Stimulated activated CD4-positive, alpha-beta T cell treated with anti-CD3 and anti-CD28 coated beads, Interleukin-15, amount 100 ng/mL, for 1 hour (primary cell): ENCODE measurements at places on chromosomes 13 and 19.
A peak's percentile ranks its signal among the peaks of the same experiment; 100 is the strongest.

GRCh38 chr19:913080-913748, at the start of gene R3HDM4:
R3HDM4 (minus strand) TSS chr19:913219; CDS start chr19:913157, 62 bp downstream.
- DNase-seq, result peak; percentile 87

- no peak for DNase-seq
Observed at GRCh38 chr13:65112123-65112522, 2118.0 kb downstream of the PCDH9 start.

- DNase-seq, result no peak
Observed at GRCh38 chr13:113155201-113155600, 3.2 kb upstream of the PROZ start.

- DNase-seq, result no peak
Observed at GRCh38 chr13:108060111-108060510, 155.2 kb downstream of the LIG4 start.

DNA sequence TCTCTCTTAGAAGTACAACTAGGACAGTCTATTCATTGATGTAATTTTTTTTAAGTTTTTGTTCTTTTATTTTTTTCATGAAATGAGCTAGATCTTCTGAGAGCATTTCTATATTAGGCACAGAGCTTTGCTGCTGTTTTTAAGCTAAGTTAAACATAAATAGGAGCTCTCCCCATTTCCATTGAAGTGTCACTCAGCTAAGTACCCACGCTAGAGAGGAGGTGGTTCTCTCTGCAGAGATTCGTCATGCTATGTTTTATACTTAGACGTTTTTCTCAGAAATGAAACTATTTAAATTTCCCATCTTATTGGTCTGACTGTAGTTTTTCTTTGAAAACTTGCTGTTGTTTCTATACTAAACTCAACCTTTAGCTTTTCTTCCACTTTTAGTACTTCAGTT, 271.5 kb downstream of the PCDH9 start:
- no peak for DNase-seq

GRCh38 chr13:49395451-49395865, 48.4 kb downstream of the CAB39L start:
- no peak for DNase-seq

DNA sequence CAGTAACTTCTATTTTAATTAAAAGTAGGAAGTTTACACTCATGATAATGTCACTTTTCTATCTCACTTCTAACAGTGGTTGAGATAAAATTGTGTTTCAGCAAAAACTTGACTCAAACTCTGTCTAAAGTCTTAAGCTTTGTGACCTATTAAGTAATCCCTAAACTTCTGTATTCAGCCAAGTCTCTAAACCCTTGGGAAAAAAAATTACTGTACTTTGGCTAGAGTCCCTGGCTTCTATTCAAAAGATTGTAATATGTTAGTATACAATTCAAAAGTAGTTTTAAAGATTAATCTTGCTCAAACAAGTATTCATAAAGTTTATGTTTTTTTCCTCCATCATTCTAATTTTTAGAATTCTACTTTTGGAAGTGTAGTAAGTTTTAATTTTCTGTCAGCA, 1248.8 kb downstream of the UQCRFS1 start:
- DNase-seq, result no peak

GRCh38 chr19:16655727-16656126, 4.2 kb downstream of the SMIM7 start:
- DNase-seq, result no peak

- no peak for DNase-seq
Observed at GRCh38 chr19:8513036-8513686, 806 bp downstream of the ZNF414 start.

- DNase-seq, result no peak
Observed at GRCh38 chr13:111492341-111492950, 172.0 kb downstream of the TEX29 start.

- DNase-seq, result no peak
Observed at GRCh38 chr19:32337084-32337808, 8.2 kb upstream of the ZNF507 start.

DNA sequence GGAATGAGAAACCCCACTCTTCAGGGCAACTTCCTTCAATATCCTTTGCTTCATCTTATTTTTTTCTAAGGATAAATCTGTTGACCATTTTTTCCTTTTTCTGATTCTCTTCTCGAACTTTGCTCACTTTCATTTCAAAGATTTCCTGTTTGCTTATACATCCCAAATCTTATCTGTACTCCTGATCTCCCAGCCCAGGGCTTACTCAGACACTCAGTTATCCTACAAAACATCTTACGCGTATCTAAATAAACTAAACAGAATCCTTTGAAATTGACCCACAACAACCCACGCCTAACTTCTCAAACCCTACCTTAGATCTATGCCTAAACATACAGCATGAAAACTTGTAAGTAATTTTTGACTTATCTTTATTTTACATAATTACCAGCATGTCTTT, 179.2 kb downstream of the ABCC4 start:
- no peak for DNase-seq

DNA sequence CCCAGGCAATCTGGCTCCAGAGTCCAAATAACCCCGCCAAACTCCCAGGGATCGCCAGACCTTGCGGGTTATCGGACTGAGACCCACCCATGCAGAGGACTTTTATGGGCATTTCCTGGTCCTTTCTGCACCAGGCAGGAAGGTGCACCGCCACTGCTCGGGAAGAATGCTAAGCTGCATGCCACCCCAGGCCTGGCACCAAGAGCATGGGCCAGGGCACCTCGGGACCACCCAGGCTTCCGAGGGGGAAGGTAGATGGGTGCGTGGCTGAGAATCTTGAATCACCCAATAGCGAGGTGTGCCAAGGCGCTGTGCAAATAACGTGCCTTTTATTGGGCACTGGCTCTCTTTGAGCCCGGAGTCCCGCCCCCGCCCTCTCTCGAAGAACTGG, 422 bp upstream of the ZNF575 start:
- DNase-seq, result no peak

DNA sequence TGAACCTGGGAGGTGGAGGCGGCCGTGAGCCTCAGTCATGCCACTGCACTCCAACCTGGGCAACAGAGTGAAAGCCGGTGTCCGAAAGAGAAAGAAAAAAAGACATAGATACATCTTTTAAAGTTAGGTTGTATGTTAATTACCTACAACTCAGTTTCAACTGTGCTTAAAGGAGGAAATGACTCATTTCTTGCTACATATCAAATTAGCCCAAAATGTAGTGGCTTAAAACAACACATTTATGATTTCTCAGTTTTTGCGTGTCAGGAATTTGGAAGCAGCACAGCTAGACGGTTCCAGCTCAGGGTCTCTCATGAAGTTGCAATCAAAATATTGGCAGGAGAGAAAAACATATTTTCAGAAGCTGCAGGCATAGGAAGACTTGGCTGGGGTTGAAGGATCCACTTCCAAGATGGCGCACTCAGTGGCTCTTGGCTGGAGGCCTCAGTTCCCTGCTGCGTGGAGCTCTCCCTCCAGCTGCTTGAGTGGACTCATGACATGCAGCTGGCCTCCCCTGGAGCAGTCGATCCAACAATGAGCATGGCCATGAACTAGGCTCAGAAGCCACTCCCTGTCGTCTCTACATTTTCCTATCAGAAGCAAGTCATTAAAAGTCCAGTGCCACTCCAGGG, 7.1 kb downstream of the LDLR start:
- DNase-seq, result no peak

DNA sequence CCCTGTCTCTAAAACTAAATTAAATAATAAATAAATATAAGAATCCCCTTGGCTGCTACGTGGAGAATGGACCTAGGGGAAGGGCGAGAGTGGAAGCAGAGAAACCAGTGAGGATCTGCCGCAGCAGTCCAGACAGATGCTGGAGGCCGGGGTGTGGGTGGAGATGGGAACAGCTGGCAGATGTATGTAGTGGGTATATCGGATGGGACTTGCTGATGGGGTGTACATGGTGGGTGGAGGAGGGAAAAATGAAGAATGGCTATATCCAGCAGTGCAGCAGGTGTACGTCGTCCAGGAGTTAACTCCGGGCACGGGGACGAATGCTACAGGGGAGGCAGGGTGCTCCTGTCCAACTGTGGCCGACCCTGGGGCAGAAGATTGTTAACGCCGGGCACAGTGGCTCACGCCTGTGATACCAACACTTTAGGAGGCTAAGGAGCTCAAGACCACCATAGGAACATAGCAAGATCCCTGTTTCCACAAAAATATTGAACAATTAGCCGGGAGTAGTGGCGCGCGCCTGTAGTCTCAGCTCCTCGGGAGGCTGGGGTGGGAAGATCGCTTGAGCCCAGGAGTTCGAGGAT, 654 bp downstream of the CEP89 start:
- DNase-seq, result no peak

DNA sequence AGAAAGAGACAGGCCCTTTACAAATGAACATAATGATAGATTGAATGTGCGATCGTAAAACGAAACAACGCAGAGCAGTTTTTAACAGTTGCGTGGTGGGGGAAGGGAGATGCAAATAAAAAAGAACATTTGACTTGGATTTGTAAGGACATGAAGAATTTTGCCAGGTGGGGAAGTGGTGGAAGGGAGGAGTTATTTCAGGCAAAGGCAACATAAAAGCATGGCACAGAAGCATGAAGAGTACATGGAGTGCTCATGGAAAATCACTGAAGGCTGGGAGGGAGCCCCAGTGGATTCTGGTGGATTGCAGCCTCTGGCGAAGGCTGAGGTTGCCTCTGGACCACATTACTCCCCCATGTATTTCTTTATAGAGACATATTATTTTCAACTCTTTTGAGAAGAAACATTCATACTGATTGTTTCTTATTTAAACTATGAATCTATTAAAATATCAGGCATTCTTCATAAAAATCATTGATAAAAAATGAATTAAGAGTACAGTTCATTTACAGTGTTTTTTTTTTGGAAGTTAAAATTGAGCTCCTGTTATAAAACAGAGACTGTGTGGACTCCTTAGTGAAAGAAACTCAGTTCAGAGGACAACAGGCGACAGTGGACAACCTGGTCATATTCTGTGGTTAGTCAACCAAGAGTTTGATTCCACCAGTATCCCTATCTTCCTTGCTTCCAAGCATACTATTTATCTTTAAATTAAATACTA, 57.5 kb downstream of the STARD13 start:
- DNase-seq, result no peak

DNA sequence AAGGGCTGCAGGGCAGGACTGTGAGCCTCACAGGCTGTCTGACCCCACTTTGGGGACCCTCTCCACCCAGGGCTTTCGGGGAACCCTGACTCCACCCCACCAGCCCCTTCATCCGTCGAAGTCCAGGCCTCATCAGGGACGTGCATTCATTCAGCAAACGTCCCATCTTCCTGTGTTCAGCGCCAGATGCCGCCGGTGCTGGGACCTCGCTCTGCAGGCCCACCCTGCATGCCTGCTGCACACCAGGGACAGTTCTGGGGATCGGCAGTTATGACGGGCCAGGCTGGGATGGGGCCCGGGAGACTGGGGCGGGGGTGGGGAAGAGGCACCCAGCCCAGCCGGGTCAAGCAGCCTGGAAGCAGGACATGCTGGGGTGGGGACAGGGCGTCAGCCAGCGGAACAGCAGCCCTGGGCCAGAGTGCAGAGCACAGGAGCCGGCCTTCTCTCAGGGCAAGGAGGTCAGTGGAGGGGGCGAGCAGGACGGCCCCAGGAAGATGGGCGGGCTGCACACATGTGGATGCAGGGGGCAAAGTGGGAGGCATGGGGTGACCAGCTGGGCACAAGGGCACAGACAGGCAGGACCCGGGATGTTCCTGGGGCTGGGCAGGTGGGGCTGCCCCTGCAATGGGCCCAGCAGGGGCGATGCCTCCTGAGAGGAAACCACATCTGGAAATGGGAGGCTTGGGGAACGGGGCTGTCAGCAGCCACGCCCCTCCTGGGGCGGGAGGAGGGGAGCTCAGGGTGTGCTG, 5.1 kb downstream of the GAMT start:
- no peak for DNase-seq

GRCh38 chr13:96792736-96793403, 201.4 kb downstream of the OXGR1 start:
- no peak for DNase-seq

GRCh38 chr13:110354715-110355473, 47.8 kb downstream of the COL4A2 start:
- DNase-seq, result no peak

- no peak for DNase-seq
Observed at GRCh38 chr13:72314210-72314609, 413.2 kb downstream of the MZT1 start.

DNA sequence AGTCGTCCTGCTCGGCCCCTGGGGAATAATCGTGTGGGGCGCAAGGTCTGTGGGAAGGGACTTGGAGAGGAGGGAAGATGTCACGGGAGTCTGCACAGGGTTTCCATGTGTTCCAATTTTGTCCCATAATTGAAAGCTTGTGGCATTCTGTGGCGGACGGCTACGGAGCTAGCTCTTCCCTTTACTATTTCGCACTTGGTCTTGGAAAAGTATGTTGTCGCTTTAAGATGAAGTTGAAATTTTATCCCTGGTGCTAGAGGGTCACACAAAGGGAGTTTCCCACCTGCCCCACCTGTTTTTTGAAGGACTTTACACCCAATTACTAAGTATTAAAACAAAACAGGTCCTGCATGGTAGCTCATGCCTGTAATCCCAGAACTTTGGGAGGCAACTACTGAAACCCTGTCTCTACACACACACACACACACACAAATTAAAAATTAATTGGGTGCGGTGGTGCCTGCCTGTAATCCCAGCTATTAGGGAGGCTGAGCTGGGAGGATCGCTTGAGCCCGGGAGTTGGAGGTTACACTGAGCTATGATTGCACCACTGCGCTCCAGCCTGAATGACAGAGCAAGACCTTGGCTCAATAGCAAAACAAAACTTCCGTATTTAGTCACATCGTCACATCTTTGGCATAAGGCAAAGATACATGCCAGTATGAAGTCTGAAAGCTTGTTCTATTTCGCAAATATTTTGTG, 967 bp upstream of the TPT1 start:
- no peak for DNase-seq

DNA sequence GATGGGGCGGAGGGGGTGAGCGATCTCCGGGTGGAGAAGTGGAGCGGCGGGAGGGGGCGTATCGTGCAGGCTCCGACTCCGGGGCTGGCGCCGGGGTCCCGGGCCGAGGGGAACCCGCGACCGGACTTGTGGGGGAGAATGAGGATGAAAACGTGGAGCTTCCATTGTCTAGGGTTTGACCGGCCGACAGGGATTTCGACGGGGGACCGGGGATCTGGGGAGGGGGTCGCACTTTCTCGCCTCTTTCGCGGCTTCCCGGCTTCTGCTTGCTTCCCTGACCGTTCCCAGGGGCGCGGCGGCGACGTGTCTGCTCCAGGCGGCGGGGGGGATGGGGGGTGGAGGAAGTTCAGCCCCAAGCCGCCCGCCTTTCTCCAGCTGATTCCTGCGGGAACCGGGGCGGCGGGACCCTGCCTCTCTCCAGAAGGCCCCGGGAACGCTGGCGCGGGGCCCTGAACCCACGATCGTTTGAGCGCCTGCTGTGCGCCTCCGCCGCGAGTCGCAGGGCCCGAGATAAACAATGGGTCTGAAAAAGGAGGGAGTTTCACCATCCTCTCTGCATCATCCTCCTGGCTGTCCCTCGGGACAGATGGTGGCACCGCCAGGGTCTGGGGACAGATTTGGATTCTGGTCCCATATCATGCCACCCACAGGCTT, 790 bp downstream of the TPM4 start:
- no peak for DNase-seq

- DNase-seq, result no peak
Observed at GRCh38 chr13:32911506-32911905, 104.7 kb upstream of the KL start.
